ENCODE measurements at places on chromosomes 11 and 22.
A peak's percentile ranks its signal among the peaks of the same experiment; 100 is the strongest.

GRCh38 chr11:66279092-66279734, 1.2 kb downstream of the CNIH2 start:
- no peak for DNase-seq

- DNase-seq: no peak
Measured at GRCh38 chr22:47167056-47167455, 404.6 kb downstream of the TBC1D22A start.

- no peak for DNase-seq
Measured at GRCh38 chr11:86587264-86588193, 84.9 kb downstream of the ME3 start.

DNA sequence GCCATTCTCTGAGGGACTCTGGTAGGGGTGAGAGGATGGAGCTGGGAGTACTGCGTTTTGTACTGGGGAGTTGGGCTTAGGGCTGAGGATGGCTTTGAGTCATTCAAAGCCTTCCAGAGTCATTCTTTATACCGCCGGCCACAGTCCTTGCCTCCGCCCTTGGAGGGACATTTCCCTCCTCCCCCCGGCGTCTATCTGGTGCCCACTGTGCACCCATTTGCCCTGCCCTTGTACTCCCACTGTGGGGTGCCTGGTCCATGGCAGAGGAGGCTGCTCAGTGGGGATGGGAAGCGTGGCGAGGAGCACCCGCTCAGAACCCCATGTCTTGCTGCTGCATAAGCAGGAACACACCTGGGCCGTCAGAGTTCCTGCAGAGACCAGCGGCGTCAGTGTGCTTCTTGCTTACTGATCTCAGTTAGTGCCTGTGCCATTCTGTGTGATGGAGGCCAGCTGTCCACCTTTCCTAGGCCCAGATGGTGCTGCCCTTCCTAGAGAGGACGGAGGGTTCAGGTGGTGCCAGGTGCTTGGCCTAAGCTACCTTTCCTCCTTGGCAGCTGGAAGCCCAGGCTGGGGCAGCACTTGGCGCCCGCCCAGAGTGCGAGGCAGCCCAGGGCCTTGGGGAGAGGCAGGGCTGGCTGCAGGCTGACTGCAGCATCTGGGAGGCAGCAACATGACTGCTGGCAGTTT, 23.3 kb upstream of the TMEM191C start:
- DNase-seq: no peak

DNA sequence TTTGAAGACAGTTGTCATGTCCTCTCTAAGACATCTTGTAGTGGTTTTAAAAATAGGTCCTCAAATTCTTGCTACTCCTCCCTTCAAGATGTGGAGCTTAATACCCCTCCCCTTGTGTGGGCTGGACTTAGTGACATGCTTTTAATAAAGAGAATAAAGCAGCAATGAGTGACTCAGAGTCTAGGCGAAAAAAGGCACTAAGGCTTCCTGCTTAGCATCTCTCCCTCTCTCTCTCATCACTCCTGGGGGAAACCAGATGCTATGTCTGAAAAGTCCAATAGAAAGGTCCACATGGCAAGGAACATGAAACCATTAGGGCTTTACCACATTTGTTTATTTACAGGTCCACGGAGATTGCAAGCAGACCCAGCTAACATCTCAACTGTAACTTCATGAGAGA, 11.7 kb downstream of the SERGEF start:
- no peak for DNase-seq

DNA sequence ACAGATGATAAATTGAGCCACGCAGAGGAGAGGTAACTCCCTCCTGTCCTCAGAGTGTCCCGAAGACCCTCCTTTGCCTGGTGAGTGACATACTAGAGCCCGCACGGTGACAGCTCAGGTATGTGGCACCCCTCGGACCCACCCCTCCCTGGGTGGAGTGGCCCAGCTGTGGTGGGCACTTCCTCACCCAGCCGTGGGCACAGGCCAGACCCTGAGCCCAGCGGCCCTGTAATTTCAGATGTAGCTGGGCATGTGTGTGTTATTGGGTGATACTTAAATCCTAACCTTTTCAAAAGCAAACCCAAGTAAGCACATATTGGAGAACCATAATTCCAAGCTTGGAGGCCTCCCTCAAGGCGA, 93.2 kb downstream of the WNT7B start:
- no peak for DNase-seq

GRCh38 chr22:33274214-33275072, 216.3 kb upstream of the SYN3 start:
- peak; percentile 34 for DNase-seq

- no peak for DNase-seq
Measured at GRCh38 chr11:1444823-1445422, 41.7 kb downstream of the MOB2 start.

DNA sequence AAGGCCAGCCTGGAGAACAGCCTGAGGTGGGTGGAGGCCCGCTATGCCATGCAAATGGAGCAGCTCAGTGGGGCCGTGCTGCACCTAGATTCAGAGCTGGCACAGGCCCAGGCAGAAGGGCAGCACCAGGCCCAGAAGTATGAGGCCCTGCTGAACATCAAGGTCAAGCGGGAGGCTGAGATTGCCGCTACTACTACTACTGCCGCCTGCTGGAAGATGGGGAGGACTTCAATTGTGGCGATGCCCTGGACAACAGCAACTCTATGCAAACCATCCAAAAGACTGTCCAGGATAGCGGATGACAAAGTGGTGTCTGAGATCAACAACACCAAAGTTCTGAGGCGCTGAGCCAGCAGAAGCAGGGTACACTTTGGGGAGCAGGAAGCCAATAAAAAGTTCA, 3.1 kb upstream of the TMEM218 start:
- DNase-seq: no peak

GRCh38 chr11:45109400-45109799, 37.0 kb upstream of the PRDM11 start:
- no peak for DNase-seq

GRCh38 chr11:17861036-17861755, 126.6 kb downstream of the KCNC1 start:
- no peak for DNase-seq

DNA sequence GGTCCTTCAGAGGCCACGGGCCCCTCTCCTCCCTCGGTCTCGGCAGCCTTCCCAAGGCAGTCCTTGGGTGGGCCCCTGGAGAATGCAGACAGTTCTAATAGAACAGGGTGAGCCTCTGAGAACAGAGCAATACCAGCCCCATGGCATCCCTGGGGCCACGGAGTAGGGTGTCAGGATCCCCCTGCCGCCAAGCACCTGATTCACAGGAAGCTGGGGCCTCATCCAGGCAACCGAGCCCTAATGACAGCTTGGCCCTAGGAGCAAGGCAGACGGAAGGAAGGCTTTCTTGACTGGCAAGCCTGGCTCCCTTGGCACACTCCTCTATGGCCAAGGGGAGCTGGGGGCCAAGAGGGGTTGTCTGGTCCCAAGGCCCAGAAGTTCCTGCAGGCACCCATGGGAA, 15.2 kb downstream of the TXN2 start:
- no peak for DNase-seq

DNA sequence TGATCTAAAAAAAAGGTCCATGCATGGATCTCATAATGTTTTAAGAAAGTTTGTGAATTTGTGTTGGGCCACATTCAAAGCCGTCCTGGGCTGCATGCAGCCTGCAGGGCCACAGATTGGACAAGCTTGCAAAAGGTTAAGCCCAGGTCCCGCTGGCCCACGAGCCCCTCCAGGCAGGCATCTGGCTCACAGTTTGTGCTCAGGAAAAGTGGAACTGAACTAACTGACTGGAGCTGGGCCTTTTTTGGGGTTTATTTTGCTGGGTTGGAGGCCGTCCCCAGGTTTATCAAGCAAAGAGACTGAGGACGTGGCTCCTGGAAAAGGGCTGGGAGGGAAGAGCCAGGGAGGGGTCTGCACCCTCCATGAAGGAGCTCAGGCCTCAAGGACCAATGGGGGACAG, 32.1 kb upstream of the BAIAP2L2 start:
- DNase-seq: no peak

All from Calu3 (cell line).